Osteoblast (primary cell): ENCODE measurements at places on chromosomes 7 and 10. TPM values are rescaled to one million over a fixed set of nuclear protein-coding genes. Genes with fewer than 3 reads are reported as not detected.

The FAM25C gene
- total RNA-seq = not detected in 2 replicates

- peaks cover 22% of the 10 kb centered on the region for H3K4me1 ChIP-seq
- peaks cover 19% of the 10 kb centered on the region for H3K36me3 ChIP-seq
- DNase-seq = peak; percentile 99
- H3K4me3 ChIP-seq = peak within 1 kb of the TSS; percentile 76
- H3K27ac ChIP-seq = peak within 1 kb of the TSS; percentile 86
- H3K27me3 ChIP-seq = no peaks in the 10 kb centered on the region
Measured at GRCh38 chr7:74083117-74083876, at the start of gene LIMK1. TSS of gene LIMK1 (plus strand) at chr7:74083804. CDS start at chr7:74083991, 187 bp downstream.

The ADAMTS14 gene
- 2.4 and 2.9 TPM in 2 replicates for total RNA-seq

The PRKAG2 gene
- total RNA-seq = 20.6 TPM in 2 replicates

The NODAL gene
- total RNA-seq = not detected in 2 replicates

GRCh38 chr7:22351878-22352277, 5.1 kb downstream of the RAPGEF5 start:
- peaks cover 4% of the 10 kb centered on the region for H3K27me3 ChIP-seq
- H3K27ac ChIP-seq = no peak overlapping the region
- peak; percentile 89 for DNase-seq

- H3K4me1 ChIP-seq = no peaks in the 10 kb centered on the region
- no peaks in the 10 kb centered on the region for H3K27me3 ChIP-seq
- peaks cover 33% of the 10 kb centered on the region for H3K36me3 ChIP-seq
- no peak overlapping the region for H3K27ac ChIP-seq
Measured at GRCh38 chr10:5751601-5752253, 61.5 kb downstream of the GDI2 start.

DNA sequence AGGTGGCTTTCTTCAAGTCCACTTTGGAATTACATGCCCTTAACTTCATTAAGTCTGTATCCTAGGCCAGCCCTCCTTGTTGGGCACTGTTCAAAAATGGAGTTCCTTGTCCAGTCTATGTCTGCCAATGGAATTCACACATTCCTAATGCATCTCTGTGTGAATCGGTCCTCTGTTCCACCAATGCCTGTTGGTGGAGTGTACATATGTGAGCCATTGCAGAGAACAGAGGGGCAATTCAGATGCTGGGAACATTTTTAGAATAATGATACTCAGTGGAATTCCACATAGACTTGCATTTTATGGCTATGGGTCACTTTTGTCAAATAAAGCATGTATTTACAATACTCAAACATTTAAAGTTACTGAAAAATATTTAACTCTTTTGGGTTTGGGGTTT, 108.3 kb downstream of the COL28A1 start:
- no peak overlapping the region for H3K4me3 ChIP-seq
- H3K27ac ChIP-seq = no peak overlapping the region
- H3K36me3 ChIP-seq = no peaks in the 10 kb centered on the region
- no peaks in the 10 kb centered on the region for H3K27me3 ChIP-seq
